ENCODE measurements at places on chromosomes 3 and 15.

DNA sequence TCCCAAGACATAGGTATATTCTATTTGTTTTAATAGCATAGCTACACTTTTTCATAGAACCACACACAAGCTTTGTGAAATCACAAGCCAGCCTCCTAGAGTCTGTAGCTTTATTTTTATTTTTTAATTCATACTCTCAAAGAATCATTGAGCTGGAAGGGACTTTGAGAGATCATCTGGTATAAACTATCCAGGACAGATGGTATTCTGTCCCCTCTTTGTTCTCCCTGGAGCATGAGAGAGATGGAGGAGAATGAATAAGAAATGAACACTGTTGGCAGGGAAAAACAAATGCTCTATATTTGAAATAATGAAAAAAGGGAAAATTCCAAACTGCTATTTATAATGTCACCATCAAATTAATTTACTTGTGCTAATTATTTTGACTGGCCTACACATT is 338.7 kb upstream of the IL12A start:
- no peak for DNase-seq

DNA sequence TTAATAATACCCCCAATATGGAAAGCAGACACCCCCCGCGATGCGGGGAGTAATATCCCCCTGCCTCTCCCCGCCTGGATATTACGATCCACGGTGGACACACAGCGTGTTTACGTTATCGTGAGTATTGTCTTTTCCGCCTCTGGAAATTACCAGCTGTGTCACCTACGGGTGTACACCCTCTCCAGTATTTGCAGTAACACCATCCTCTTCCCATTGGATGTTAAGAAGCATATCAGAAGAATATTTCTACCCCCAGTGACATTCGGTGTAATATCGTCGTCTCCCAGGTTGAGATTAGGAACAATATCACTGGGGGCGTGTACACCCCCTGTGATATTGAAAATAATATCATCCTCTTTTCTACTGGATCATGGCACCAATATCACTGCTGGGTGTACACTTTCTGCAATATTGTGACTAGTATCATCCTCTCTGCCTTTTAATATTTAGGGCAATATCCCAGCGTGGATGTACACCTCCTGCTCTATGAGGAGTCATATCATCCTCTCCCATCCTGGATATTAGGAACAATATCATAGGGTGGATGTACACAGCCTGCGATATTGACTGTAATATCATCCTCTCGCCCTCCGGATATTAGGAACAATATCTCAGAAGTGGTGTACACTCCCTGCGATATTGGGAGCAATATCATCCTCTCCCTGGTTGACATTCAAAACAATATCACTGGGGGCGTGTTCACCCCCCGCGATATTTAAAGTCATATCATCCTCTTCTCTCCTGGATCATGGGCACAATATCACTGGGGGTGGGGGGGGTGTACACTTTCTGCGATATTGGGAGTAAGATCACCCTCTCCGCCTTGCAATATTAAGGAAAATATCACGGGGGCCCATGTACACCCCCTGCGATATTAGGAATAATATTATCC is 20.3 kb upstream of the BMF start:
- DNase-seq, result no peak

GRCh38 chr3:178794711-178795110 is 258.5 kb downstream of the KCNMB2 start:
- DNase-seq, result no peak

- DNase-seq, result no peak
These were observed 3.4 kb downstream of the GHSR start for GRCh38 chr3:172444821-172445220.

DNA sequence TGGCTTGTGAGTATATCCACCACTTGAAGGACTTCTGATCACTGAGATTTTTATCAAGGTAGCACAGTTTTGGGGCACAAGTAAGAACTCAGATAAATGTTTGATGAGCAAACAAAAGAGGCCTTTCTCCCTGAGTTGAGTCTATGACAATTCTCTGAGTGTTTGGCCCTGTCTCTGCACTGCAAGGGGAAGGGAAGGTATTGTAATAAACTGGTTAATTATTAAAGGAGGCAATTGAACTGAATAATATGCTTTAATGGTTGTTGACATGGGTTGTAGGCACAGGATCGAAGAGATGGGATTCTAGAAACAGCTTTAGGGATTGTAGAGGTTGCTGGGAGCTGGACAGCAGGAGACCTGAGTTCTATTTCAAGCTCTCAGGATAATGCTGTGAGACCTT is 95.0 kb upstream of the MRPL3 start:
- DNase-seq, result no peak

DNA sequence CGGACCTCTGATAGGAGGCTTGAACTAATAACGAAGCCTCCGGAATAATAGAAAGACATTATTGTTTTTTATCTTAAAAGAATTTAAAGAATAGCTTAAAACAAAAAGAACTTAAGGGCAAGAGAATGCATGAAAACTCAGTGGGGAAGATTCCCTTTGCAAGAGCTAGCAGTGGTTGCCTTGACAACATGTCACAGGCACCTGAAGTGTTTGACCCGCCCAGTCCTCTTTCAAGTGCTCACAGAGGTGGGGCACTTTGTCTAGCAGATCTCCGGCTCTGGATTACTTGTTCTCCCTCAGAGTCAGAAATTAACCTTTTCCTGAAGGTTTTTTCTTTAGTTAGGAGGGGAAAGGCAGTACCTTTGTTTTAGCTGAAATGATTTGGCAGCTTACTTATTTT is 37.8 kb downstream of the LARS2 start:
- DNase-seq, result no peak
